ENCODE measurements at places on chromosomes 7 and 10.

DNA sequence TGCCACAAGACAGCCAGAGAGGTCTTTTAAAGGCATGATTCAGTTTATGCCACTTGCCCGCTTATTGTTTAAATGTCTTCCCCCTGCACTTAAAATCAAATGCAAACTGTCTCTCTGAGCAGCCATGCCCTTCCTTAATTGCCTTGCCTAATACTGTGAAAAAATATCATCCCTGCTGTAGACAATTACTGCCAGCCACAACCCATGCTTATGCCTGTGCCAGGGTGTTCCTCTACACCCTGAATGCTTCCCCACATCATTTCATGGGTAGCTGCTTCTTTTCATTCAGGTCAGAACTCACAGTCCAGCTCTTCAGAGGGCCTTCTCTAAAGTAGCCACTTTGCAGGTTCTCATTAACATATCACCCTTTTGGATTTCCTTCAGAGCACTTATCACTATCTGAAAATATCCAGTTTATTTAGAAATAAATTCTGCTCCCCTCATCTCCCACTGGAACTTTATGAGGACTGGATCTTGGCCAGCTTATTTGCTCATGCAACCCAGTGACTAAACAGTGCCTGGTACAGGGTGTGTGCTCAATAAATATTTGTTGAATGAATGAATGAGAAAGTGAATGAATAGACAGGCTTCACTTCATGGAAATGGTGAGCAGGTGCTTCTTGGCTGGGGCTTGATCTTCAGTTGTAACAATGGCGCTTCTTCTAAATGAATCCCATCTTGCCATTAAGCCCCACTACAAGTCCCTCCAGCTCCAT lies 162.4 kb upstream of the MDFIC start:
- no peak for DNase-seq

DNA sequence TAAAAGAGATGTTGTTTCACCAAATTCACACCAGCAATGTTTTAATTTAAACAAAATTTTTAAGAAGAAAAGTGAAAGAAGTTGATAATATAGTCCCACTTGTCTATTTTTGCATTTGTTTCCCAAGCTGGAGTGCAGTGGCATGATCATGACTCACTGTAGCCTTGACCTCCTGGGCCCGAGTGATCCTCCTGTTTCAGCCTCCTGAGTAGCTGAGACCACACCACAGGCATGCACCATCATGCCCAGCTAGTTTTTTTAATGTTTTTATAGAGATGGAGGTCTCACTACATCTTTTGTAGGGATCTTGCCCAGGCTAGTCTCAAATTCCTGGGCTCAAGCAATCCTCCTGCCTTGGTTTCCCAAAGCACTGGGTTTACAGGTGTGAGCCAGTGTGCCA lies 14.1 kb upstream of the NDUFA5 start:
- DNase-seq: no peak

- DNase-seq: no peak
Observed at GRCh38 chr10:1227510-1228402, 171.6 kb downstream of the WDR37 start.

DNA sequence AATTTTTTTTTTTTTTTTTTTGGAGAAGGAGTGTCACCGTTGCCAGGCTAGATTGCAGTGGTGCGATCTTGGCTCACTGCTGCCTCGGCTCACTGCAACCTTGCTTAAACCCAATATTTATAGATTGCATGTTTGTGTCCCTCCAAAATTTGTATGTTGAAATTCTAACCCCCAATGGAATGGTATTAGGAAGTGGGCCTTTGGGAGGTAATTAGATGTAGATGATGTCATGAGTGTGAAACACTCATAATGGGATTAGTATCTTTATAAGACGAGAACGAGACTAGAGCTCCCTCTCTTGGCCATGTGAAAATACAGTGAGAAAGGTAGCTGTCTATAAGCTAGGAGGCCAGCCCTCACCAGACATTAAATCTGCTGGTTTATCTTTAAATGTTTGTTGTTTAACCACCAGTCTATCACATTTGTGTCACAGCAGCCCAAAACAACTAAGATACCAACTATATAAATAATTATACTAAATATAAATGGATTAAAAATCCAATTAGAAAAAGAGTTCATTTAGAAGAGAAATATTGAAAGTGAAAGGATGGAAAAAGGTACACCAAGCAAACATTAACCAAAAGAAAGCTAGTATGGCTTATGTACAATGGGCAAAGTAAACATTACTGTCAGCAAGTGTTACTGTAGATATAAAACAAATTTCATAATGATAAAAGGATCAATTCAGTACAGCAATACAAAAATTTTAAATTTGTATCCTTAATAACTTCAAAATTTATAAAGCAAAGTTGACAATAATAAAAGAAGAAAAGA lies 9.3 kb downstream of the TCAF1 start:
- DNase-seq: no peak

DNA sequence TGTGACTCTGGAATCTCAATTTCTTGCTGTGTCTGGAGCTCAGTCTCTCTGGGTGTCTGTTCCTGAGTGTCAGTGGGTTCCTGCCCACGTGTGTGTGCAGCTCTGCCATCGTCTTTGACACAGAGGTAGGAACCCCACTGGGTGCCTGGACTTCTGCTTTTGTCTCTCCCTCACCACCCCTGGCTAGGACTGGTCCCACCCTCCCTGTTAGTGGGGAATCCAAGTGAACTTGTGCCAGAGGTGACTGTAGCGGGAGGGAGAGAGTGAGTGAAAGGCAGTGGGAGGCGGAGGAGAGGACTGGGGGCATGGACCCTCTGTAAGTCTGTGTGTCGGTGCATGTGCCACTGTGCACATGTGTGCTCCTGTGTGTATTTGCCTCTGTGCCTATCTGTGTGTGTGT lies 299.9 kb upstream of the ZMIZ1 start:
- DNase-seq: no peak

DNA sequence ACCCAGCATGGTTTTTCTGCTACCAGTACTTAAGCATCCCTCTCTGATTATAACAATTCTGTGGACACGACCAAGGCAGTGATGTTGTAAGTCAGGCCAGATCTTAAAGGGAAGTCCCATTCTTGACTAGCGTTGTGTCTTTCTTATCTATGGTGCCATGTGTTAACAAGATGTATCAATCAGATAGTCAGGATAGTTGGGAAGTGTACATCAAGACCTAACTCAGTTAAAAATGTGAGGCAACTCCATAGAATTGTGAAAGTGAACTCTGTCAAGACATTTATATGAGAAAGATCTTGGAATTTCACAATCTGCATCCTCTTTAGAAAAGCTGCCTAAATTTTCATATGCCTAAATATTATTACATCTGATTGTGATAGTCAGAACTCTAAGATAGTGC lies 341.7 kb upstream of the SEMA3D start:
- no peak for DNase-seq

DNA sequence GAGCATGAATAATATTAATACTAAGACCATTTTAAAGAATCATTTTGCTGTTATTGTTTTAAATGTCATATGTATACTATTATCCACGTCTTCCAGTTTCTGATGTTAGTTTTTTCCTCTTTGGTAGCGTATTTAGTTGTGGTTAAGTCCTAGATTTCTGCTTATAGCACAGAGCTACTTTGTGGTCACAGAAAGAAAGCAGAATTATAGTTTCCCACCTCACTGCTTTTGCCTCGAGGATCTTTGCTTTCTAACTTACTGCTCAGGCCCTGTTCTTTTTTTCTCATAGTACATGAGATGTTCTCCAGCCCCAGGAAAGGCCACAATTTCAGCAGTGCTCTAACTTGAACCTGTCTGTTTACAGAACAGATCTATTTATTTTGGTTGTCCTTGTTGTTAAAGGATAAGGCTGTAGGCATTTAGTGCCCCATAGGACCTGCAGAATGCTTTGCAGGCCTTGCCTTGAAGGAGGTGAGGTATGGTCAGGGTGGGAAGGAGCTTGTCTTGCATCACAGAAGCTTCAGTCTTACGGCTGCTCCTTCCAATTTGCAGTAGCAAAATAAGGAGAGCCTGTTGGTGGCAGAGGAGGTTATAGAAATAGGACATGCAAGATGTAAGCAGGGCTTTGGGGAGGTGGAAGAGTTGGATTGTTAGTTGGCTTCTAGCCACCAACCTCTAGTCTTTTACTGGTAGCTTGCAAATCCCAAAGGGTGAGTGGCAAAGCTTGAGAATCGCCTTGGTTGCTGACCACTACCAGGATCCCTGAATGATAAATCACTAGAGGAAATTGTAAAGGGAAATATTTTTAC lies 129.1 kb downstream of the LRRC4 start:
- no peak for DNase-seq

DNA sequence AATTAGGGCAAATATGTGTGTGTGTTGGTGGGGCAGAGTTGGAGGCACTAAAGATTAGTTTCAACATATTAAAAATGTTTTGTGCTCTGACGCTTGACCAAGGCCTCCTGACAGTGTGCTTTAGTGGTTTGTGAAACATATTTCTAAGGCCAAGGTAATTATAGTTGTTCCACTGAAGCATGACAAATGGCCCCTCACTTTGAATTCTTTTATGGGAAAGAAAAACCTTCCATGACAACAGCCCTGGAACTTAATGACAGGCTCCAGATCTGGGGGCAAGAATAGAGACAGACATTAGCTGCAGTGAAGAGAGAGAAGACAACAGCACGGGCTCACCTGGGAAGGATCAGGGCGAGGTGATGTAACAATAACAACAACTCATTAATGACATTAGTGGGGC lies 155.8 kb downstream of the CHN2 start:
- DNase-seq: no peak

GRCh38 chr7:13910805-13911551 lies 78.5 kb downstream of the ETV1 start:
- no peak for DNase-seq

GRCh38 chr7:129150199-129150996 lies 5.9 kb downstream of the TSPAN33 start:
- DNase-seq: no peak

GRCh38 chr10:18229826-18230225 lies 89.6 kb downstream of the CACNB2 start:
- no peak for DNase-seq

DNA sequence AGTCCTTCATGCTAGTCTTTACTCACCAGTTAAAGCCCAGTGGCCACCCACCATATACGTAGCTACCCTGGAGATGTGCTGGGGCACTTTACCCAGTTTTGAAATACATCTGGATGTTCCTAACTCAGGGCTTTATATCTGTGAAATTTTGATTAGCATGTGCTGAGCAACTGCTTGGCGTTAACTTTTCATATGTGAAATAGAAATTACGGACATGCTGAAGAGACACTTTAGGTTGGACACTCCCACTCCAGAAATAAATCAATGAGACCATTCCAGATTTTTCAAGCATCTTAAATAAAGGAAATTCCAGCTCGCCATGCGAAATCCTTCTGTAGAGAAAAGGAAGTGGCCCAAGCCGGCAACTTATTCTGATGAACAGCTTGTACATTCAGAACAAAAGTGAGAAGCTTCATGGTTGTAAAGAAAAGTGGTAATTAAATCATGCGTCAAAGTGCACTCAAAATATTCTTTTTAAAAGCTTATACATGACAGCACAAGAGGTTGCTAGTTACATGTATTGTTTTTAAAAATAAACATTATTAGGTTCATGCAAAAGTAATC lies 153.5 kb upstream of the ITGB1 start:
- no peak for DNase-seq

GRCh38 chr10:117237401-117237991 lies 3.4 kb upstream of the SLC18A2 start:
- no peak for DNase-seq

DNA sequence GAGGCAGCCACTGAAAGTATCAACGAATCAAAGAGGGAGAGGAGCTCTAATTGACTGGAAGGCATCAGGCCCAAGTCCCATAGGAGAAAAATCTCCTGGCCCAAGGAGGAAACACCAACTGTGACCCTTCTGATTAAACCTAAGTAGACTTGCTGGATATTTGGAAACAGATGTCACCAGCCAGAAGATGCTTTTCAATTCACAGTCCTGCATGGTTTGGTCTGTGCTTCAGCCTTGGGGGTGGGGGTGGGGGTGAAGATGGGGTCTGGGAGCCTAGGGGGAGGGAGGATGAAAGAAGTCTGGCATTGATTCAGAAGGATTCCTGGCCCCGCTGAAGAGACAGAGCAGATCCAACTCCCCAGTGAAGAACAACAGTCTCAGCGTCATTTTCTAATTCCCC lies 623.7 kb downstream of the PARD3 start:
- DNase-seq: no peak

GRCh38 chr7:105496521-105496920 lies 25.6 kb downstream of the PUS7 start:
- DNase-seq: no peak

GRCh38 chr10:32771217-32771616 lies 186.8 kb downstream of the ITGB1 start:
- DNase-seq: no peak

- no peak for DNase-seq
Observed at GRCh38 chr10:44725404-44725803, 185.7 kb upstream of the TMEM72 start.

- no peak for DNase-seq
Observed at GRCh38 chr7:11346302-11346701, 372.6 kb downstream of the PHF14 start.

DNA sequence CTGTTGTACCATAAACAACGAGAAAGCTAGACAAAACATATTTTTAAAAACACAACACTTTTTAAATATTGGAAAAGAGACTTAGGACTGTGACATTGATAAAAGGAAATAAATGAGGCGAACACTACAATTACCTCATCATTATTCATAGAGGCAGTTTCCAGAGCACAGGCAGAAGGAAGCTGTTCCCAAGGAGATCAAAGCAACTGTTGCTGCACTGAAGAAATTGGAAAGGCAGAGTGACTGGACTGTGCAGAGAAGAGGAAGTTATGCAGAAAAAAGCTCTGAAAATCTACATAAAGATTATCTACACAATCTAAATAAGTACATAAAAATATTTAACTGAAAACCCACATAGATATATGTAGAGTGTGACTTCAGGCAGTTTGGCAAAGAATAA lies 32.8 kb downstream of the MYO3A start:
- DNase-seq: no peak

DNA sequence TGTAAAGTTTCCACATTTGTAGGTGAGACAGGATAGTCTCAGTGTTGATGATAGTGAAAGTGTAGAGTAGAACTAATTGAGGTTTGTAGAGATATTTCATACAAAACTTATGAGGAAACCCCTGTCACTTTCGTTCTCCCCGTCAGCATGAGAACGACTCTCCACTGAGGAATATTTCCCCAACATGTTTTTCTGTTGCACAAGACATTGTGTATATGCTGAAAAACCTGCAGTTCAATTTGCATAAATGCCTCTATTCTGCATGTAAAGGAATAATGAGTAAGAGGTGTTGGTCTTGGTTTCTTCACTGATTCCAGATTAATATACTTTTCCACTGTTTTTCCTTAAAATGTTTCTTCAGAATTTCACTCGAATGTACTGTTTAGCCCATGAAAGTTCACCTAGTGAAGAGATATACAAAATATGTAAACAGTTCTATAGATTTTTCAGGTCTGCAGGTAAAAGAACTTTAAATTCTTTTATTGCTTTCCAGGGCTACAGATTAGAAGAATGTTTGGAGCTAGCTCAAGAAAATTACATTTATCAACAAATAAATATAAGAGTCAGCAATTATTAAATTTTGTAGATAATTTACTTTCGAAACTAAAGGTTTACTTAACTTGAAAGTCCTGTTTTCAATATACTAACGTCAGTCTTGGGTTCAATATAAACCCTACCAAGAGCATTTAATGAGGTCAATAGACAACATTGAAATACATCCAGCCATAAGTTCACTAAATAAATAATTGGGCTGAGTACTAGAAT lies 37.2 kb downstream of the HEPACAM2 start:
- no peak for DNase-seq

- no peak for DNase-seq
Observed at GRCh38 chr7:64965594-64965993, 25.2 kb downstream of the ZNF117 start.

Measured in stimulated activated CD4-positive, alpha-beta T cell treated with anti-CD3 and anti-CD28 coated beads, Interleukin-15, amount 100 ng/mL, for 1 hour (primary cell).